ENCODE measurements at places on chromosomes 3 and 15. TPM values are rescaled to one million over a fixed set of nuclear protein-coding genes. Genes with fewer than 3 reads are reported as not detected.

GRCh38 chr15:63405159-63405558 lies 23.5 kb upstream of the CA12 start:
- no peak for DNase-seq

Gene CP
- total RNA-seq, result 3.4 TPM

GRCh38 chr15:88124199-88124598 lies 132.3 kb downstream of the NTRK3 start:
- no peak for DNase-seq

DNA sequence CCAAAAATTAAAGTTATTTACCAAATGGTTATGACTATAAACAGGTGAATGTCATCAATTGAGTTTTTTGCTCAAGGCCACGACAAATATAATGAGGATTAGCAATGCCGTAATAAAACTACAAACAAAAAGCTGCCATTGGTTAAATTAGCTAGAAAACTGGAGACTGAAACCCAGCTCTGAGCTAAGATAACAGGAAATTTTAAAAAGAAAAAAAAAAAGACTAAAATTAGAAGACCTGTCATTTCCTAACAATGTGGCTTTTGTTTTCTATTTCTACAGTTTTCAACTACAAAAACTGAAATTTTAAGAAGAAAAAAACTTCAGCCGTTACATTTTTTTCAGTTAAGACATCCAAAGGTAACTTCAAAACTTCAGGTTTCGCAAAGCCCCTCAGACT lies 9.7 kb downstream of the SLC12A6 start:
- DNase-seq, result no peak

DNA sequence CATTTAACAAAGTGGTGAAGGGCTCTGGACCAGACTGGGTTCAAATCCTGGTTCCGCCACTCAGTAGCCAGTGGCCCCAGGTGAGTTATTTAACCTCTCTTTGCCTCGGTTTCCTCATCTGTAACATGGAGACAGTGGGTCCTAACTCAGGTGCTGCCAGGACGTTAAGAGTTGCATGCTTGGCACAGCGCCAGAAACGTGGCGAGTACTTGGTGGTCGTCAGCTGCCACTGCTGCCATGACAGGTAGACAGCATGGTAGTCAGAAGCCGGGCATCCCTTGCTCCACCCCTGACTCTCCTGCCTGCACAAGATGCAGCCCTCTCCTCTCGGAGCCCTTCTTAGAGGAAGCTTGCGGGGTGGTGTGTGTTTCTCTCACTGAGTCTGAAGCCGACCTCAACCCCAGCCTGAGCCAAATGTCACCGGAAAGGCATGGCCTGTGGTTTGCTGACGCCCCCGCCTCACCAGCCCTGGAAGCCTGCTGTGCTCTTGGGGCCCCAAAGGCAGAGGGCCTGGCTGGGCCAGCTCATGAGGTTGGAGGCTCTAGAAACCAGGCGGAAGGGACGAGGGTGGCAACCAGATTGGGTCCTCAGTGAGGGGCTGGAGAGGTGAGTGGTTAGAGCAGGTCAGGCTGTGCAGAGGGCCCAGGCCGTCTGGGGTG lies 160.8 kb upstream of the TLE3 start:
- DNase-seq, result no peak

Gene MUC4
- not detected for total RNA-seq

DNA sequence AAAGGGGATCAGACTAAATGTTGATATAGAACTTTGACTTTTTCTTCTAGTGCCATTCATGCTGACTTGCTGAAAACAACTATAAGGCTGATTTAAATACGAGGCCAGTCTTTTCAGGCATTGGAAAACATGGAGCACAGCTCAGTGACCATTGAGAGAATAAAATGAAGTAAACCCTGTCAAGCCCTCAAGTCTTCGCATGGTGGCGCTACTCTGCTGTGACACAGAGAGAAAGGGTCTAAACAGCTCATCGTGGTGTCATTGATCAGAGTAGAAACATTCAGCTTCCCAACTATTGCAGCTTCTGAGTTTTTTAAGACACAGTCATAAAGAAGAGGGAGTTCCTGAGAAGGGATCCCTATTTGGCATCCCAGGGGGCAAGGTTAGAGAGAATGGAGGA lies 716.2 kb downstream of the DIPK2A start:
- DNase-seq, result no peak

DNA sequence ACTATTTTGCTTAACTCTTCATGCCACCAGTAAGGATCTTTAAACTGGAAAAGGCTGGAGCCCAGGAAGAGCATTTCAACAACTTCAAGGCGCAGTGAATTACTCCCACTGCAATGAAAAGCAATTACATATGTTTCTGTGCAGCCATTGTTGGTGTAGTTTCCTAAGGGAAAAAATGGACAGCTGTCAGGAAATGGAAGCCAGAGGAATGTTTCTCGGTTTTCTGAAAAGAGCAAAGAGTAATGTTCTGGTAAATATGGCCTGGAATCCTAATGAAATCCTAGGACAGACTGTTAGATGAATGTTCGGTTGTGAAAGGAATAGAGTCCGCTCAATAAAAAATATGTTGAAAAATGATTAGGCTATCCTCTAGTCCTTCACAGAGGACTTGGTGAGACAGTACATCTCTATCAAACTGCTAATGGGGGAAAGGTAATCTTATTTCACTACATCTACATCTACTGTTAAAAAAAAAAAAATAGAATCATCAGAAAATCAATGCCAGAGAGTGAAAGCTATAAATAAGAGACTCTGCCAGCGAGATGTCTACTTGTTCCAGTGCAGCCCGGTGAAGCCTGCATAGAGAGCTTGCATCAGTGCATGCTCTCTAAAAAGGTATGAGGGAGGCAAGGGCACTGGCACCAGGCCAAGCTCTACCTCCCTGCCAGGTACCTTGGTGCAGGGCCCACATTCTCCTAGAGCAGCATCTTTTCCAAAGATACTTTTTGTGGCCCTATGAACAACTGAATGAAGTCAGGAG lies 68.2 kb upstream of the TJP1 start:
- DNase-seq, result no peak

GRCh38 chr3:13647298-13648059 lies 98.6 kb downstream of the FBLN2 start:
- DNase-seq, result no peak
